Activated effector memory CD4-positive, alpha-beta T cell treated with Interleukin-2 at 50 U/mL for 16 hours (primary cell): ENCODE measurements at places on chromosomes 7 and 10.

- no peak for DNase-seq
These were observed 8.6 kb upstream of the NKX2-3 start for GRCh38 chr10:99524050-99524666.

DNA sequence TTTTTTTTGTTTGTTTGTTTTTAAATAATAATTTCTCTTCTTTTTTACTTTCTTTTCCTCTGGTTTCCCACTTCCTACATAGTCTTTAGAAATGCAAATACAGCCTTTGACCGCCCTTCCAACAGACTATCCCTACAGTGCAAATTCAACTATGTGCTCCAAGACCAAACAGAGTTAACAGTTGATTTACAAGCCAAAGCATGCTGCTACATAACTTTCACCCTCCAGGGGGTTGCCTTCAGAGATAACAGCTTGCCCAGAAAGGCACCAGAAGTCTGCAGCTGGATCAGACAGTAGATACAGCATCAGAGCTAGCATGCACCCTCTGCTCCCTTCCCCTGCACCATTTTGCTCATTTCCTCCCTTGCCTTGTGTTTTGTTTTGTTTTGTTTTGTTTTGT is 539.0 kb downstream of the ZWINT start:
- no peak for DNase-seq

DNA sequence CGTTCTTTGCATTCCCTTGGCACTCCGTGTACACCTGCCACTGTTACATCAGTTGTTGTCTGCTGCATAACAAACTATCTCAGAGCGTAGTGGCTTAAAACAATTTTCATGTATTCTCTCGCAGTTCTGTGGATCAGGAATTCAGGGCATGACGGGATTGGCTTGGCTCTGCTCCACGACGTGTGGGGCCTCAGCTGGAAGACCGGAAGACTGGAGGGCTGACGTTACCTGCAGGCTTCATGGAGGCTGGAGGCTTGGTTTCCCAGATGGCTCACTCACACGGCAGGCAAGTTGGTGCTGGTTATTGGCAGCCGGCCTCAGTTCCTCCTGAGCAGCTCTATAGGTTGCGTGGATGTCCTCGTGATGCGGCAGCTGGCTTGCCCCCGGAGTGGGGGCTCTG is 25.5 kb downstream of the NYAP1 start:
- no peak for DNase-seq

- DNase-seq, result no peak
These were observed 374.6 kb upstream of the GHITM start for GRCh38 chr10:83764666-83765065.

DNA sequence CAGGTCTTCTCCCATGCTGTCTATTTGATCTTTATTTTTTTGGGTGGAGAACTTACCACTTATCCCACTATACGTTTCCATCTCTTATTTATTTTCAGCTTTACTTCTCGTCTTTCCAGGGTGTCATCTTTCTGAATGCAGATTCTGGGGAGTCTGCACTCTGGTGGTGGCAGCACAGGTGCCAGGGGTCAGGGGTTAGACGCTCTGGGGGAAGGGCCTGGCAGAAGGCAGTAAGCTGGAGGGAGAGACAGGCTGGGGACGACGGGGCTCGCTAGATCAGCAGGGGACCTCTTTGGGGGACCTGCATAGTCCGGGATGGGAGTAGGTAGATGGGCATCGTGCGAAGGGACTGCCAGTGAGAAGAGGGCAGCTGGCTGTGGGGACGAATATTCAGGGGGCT is 22.3 kb downstream of the CHST12 start:
- DNase-seq, result no peak

DNA sequence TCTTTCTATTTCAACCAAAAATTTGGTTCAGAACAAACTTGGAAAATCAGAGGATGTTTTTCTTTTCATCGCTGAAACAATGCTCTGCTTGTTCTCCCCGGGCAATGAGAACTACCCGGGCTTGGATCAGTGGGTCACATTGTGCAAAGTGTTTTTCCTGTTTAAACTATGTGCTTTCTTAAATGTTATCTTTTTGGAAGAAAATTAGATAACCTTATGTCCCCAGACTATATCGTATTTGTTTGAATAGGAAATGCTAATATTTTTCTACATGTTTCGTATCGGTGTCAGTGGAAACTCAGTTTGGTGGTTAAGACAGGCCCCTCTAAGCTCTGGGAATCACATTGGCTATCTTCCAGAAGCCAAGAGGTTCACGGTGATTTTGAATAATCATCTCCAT is 319.5 kb upstream of the NFE2L3 start:
- no peak for DNase-seq

- DNase-seq, result no peak
These were observed at the start of gene TMEM273 for GRCh38 chr10:49187950-49188761. TMEM273 (minus strand) TSS chr10:49188391; CDS start chr10:49188336, 55 bp downstream.

DNA sequence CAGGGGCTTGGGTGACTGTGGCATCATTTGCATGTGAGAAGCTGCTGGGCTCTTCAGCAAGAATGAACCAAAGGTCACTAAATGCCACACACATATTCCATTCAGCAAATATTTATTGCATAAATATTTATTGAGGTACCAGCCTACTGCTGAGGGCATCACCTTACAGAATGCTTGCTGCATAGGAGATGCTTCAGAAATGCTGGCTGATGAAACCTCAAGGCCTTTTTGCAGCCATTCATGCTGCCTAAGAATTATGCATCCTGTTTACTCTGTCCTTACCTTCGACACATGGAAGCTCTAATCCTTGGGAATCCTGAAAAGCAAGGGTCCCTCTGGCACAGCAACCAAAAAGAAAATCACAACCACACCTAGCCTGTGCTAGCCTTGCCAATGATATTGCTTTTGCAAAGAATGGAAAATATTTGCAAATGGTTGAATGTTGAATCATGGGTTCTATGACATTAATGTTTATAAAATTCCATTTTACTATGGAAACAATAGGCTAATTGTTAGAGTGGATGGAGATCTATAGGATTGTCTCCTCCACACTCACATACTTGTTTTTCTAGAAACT is 79.6 kb downstream of the PCGF5 start:
- DNase-seq, result no peak

DNA sequence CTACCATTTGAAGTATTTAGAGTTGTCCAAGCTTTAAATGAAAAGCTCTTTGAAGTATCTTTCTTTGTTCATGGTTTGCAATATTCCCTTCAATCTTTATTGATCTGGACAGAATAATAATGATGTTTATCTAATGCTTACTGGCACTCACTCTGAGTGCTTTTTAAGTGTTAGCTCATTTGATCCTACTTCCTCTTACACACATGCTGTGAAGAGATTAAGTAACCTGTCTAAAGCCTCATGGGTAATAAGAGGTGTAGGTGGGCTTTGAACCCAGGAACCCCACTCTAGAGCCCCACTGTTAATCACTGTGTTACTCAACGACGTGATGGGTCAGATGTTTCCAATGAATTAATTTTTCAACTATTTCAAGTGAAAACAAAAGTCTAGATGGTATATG is 31.1 kb upstream of the ADD3 start:
- no peak for DNase-seq

- no peak for DNase-seq
These were observed 101.2 kb upstream of the ZNF746 start for GRCh38 chr7:149598721-149599308.

- no peak for DNase-seq
These were observed 41.6 kb upstream of the CAMK2B start for GRCh38 chr7:44366986-44367385.

DNA sequence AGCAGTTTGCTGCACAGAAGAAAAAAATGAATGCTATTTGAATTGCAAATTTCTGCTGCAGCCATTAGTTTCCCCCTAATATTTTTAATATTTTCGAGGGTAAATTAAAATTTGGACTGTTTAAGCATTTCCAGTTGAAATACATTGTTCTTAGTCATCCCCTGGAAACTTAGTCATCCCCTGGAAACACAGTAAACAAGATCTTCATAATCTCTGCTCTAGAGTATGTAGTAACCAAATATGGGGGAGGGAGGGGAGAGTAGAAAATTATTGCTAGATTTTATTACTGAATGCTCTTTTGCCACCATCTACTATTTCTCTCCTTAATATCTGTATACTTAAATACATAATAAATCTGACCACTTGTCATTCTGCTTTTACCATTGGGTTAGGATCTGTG is 1053.3 kb downstream of the SORCS1 start:
- no peak for DNase-seq

GRCh38 chr7:156927571-156928405 is 21.7 kb upstream of the NOM1 start:
- no peak for DNase-seq

DNA sequence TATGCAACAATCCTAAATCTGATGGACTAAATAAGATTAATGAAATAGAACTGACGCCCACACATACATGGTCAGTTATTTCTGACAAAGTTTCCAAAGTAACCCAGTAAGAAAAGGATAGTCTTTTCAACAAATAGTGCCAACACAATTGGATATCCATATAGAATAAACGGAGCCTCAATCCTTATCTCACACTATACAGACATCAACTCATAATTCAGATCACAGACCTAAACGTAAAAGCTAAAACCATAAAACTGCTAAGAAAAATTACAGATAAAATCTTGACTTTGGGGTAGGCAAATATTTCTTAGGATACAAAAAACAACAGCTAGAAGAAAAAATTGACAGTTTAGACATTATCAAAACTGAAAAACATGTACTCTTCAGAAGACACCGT is 8.5 kb downstream of the CACUL1 start:
- DNase-seq, result no peak

DNA sequence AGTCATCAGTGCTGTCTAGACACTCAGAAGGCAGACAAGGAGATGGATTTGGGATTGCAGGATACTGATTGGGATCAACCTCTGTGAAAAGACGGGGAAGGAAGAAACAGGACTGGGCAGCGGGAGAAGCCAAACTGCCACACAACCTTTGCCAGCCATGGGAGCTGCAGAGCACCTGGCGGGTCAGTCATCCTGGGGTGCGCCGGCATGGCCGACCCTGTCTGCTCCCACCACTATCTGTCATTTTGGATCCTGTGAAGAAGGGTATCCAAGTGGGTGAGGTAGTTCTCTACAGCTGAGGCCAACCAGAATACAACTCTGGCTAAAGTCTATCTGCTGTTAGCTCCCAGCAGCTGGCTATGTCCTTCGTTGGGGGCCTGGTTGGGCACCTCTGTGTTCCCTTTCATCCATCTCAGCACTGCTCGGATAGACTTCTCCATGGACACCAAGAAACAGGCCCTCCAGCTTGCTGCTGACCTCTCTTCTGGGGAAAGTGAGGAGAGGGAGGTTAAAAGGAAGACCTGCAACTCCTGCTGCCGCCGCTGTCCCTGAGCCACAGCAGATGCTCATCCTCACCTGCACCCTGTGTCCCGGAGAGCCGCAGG is 11.7 kb upstream of the RBM17 start:
- DNase-seq, result no peak

- no peak for DNase-seq
These were observed 1558.1 kb upstream of the LRRTM3 start for GRCh38 chr10:65367706-65368105.

DNA sequence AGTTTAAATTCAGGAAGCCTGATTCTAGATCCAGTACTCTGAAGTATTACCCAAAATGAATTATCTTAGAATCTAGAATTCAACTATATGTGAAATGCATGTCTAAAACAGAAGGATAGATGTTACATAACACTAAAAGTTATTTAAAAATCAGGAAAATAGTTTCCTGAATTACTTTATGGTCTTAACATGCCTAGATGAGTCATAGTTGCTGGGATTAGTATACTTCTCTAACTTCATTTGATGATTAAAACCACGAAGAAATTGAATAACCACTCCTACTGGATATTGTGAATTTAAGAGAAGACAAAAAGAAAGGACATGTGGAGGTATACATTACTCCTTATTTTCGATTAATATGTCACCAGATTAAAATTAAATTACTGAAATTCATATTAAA is 65.5 kb downstream of the ATAD1 start:
- no peak for DNase-seq

- DNase-seq, result no peak
These were observed 116.3 kb downstream of the CUX1 start for GRCh38 chr7:101933688-101934121.

- DNase-seq, result no peak
These were observed 3.1 kb downstream of the NRP1 start for GRCh38 chr10:33331379-33331694.

- no peak for DNase-seq
These were observed 157.3 kb downstream of the SND1 start for GRCh38 chr7:127809261-127809702.

GRCh38 chr7:18520450-18521235 is 25.1 kb downstream of the HDAC9 start:
- DNase-seq, result no peak

DNA sequence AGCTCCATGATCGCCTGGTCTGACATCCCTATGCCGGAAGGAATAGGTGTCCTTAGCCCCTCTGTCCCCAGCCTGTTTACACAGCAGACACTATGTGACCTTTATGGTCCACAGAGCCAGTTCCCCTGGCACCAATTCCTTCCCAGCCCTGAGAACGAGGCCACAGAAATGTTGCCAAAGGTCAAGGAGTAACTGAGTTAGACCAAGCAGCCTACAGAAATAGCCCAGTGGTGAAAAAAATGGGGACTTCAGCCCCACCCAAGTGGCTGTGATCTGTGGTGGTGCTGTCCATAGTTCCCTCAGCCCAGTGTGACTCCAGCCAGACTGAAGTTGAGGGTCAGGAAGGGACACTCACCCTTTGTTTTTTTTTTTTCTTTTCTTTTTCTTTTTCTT is 2.5 kb downstream of the PGAM2 start:
- no peak for DNase-seq

- DNase-seq, result no peak
These were observed 60.0 kb downstream of the CHN2 start for GRCh38 chr7:29254591-29254990.

GRCh38 chr10:80519936-80520650 is 17.6 kb upstream of the SH2D4B start:
- DNase-seq, result no peak

DNA sequence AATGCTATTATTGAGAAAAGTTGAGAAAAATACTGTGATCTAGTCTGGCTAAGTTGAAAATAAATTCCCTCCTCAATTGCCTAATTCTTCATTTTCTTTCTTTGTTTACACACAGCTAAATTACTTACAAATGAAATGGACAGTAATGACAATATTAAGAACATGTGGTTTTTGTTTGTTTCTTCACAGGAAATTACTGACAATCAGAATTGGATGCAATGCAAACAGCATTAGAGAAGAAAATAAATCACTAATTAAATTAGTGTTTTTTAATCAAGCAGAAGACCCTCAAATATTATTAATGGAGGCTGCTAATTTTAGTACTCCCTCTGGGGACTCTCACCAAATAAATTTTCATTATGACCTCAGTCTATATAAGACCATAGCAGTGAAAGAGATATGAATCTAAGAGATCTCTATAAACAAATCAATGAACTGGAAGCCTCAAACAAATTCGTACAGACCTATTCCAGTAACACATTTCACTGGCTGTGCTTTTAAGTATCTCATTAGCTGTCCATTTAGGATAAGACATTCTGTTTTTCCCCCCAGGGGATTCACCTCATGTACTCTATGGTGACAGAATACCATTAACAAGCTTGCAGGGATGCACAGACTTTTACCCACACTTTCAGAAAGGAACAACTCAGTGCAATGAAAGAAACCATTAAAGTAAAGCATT is 202.0 kb upstream of the DGKB start:
- no peak for DNase-seq

- DNase-seq, result no peak
These were observed 51.8 kb downstream of the TMEM209 start for GRCh38 chr7:130153211-130153908.

- DNase-seq, result no peak
These were observed 23.7 kb downstream of the CRPPA start for GRCh38 chr7:16397501-16398145.

GRCh38 chr10:86522510-86522855 is 891 bp upstream of the WAPL start:
- DNase-seq, result no peak

- DNase-seq, result no peak
These were observed 5.4 kb downstream of the PDIA4 start for GRCh38 chr7:149022756-149023360.

- no peak for DNase-seq
These were observed 225.3 kb upstream of the RHOBTB1 start for GRCh38 chr10:61169294-61169693.
